ENCODE measurements at places on chromosomes 3 and 15.
A peak's percentile ranks its signal among the peaks of the same experiment; 100 is the strongest.

DNA sequence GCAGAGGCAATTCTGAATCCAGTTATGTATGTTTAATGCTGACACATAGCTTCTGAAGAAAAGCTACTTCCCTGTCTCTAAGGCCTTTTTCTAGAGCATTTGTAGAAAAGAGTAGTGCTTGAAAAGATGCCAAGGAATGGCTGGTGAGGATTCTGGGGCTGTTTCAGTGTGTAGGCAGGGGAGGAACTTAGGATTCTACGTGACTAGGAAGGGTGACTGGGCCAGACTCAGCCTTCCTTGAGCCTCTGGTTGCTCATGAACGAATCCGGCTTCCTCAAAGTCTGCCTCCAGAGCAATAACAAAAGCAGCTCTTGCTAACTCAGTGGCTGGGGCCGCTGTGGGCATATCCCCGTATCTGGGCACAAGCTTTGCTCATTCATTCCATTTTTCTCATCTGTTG lies 104.8 kb upstream of the WNT5A start:
- DNase-seq = no peak

DNA sequence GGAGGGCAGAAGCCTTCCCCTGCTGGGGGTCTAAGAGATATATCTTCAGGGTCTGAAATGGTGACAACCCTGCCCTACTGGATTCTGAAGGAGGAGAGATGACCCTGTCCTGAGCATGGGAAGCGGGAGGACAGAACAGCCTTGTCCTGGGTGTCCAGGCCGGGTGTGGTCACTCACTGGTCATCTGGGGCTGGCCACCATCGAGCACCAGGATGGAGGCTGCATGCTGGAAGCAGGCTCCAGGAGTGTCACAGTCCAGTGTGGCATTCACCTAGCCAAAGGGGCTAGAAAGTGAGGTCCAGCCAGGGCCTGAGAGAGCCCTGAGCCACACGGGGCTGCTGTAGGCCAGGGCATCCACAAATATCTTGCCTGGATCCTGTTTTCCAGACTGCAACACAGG lies 5.2 kb downstream of the CDHR4 start:
- no peak for DNase-seq

GRCh38 chr3:16337856-16338540 lies 73.0 kb downstream of the OXNAD1 start:
- DNase-seq = no peak

DNA sequence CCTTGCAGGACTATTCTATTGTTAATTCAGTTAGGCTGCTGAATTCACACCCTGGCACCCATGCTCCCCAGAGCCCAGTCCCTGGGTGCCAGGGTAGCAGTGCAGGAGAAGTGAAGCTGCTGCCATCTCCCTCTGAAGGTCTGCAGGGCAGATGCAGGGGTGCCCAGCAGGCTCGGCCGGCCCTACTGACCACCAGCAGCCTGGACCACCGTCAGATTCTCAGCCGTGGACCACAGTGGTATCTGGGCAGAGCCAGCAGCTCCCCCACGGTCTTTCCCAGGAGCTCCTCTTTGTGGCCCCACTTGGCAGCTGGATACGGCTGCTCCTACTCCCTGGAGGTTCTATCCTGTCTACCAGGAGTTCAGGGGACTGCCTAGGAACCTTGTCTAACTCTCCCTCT lies 46.8 kb downstream of the ALDH1L1 start:
- DNase-seq = peak; percentile 8

- no peak for DNase-seq
Observed at GRCh38 chr3:27310688-27311087, 58.5 kb downstream of the NEK10 start.

GRCh38 chr3:157094751-157095480 lies 65.0 kb downstream of the CCNL1 start:
- DNase-seq = no peak

GRCh38 chr15:57527382-57528091 lies 64.2 kb upstream of the MYZAP start:
- no peak for DNase-seq

DNA sequence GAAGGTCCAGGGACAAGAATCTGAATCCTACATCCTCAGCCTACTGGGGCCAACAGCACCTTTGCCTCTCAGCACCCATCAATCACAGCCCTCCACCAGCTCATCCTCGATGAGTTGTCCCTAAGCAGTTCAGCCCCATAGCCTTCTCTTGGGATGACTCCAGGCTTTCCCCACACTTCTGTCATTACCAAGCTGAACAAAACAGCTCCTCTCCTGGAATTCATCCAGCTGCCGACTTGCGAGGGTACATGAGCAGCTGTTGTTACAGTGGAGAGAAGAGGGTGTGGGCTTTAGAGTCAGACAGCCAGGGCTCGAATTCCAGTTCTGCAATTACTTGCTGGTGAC lies 69.0 kb upstream of the THBS1 start:
- no peak for DNase-seq

GRCh38 chr3:178181784-178182183 lies 354.5 kb upstream of the KCNMB2 start:
- no peak for DNase-seq

GRCh38 chr15:81229586-81229985 lies 32.9 kb downstream of the IL16 start:
- peak; percentile 84 for DNase-seq

DNA sequence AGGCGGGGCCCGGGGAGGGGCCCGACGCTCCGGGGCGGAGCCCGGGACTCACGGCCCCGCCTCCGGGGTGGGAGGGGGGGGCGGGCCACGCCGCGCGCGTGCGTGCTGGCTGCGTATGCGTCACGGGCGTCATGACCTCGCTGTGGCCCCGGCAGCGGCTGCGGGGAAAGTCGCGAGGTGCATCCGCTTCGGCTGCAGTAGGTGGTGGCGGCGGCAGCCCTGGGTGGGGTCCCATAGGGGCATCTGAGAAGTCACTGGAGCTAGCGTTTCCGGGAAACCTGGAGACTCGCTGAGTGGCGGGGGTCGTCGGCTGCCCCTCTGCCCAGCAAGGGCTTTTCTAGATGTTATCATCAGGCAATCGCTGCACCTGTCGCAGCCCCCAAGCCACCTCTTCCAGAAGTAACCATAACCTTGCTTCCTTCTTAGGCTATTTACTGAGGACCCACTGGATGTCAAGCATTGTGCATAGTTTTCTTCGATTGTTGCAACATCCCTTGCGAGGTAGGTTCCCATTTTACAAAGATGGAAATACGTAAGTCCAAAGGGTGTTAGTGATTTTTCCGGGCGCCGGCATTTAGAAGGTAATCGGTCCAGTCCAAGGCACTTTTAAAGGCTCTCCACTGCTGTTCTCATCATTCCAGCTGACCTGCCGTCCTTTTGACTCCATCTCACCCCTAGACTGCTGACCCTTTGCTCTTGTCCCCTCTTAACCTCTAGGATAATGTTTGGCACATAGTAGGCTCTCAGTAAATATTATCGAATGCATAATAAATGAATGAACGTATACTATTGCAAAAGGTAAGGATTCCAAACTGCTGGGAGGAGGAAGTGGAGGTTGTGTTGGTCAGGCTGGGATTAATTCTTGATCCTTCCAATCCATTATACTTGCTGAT lies at the start of gene GDPGP1:
Gene GDPGP1 (plus strand): TSS at position 114 of the 893 bp plus-strand sequence. CDS start 6,700 bp downstream, outside the sequence.
- no peak for DNase-seq

- DNase-seq = no peak
Observed at GRCh38 chr3:78348664-78349063, 1308.8 kb downstream of the ROBO2 start.

GRCh38 chr3:10315771-10316344 lies 5.1 kb downstream of the SEC13 start:
- DNase-seq = no peak

DNA sequence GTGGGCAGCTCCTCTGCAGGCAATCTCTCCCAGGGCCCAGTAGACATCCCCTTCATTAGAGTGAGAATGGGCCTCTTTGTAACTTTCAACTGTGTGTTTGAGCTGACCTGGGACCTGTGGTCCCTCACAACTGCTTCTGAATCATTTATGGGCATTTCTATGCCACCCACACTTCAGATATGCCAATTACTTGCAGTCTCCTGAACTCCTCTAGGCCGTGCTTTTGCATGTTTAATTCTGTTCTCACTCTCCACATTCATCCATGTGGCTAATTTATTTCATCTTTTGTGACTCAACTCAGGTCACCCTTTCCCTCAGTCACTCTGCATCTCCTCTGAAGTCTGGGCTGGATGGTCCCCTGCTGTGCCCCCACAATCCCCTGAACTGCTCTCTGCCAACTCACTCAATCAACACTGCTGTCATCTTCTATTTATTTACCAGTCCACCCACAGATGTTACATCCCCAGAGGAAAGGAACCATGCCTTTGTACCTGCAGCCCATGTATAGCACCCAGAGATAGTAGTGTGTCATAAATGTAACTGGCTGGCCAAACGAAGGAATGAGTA lies 364.7 kb downstream of the EPHB1 start:
- no peak for DNase-seq

DNA sequence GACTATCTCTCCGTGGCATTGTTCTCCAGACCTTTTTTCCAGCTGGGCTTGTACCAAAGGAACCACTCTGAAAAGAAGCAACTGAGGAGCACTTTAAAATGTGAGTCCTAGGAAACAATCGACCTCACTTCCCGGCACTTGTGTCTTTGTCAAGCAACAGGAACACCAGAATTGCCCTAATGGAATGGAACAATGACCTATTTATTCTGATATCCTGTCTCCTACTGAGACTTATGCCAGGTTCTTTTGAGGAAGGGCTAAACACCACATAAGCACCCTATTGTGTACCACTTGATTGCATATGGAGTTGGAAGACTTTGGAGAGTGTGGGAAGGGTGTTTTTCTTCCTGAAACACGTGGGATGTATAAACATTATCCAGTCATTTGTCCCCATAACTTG lies 56.8 kb upstream of the TGFBR2 start:
- DNase-seq = no peak

- no peak for DNase-seq
Observed at GRCh38 chr3:100761211-100761942, 52.1 kb downstream of the TFG start.

DNA sequence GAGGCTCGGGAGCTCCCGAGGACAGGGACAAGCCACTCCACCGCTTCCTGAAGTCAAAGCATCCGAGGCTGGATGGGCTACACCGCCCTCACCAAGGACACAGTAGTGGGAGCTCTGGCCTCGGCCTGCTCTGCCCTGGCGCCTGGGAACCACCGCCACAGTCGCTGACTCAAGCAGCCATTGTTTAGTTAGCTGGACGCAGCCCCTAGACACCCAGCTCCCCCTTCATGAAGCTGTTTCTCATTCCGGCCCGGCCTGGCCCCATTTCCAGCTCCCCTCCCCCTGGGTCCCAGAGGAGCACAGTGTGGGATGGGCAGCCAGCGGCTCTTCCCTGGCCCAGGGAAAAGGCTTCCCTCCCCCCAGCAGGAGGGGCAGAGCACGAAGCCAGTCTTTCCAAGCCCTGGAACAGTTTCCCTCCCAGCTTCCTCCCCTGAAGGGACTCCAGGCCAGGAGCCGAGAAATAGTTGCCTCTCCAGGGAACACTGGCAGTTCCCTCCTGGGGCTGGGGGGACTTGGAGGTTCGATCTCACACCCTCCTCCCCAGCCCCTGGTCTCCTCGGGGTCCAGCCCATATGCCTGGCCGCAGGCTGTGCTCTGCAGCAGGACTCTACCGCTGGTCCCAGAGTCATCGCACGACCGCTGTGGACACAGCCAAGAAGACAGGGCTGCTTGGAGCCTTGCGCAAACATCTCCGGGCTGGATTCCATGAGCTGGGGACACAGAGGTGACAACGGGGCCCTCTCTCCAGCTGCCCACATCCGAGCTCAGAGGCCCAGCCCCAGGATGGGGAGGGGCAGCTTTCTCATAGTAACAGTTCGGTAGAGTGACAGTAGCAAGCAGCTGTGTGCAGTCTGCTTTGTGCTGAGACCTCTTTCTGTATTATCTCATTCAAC lies 10.0 kb downstream of the PLXND1 start:
- peak; percentile 87 for DNase-seq

GRCh38 chr15:42474827-42475226 lies 16.1 kb downstream of the ZNF106 start:
- no peak for DNase-seq

DNA sequence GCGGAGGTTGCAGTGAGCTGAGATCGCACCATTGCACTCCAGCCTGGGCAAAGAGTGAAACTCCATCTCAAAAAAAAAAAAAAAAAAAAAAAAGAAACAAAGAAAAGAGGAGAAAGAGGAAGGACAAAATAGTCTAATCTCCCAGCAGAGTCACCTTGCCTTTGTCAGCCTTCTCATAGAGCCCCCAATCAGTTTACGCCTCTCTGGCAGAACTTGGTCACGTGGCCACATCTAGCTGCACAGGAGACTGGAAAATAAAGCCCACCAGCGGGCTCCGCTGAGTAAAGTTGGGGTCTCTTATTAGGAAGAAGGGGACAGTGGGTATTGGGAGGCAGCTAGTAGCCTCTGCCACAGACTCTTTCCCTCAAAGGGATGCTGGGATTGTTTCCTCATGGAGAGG lies 41.9 kb downstream of the USP13 start:
- DNase-seq = no peak

- no peak for DNase-seq
Observed at GRCh38 chr15:49320351-49320750, 102.7 kb upstream of the FGF7 start.

DNA sequence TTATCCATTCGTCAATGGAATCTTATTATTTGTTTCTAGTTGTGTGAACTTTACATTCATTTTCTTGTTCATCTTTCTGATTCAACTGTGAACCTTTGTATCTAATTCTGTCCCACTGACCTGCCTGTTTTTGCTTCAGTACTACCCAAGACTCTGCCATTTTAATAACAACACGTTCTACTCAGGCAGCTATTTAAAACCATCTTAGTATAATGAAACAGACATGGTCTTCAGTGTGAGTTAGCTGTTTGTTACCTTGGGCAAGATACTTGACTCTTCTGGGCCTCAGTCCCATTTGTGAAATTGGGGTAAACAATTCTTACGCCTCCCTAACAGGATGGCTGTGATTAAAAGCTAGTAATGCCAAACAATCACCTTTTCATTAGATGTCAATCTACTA lies 1.6 kb downstream of the BTBD1 start:
- DNase-seq = no peak

DNA sequence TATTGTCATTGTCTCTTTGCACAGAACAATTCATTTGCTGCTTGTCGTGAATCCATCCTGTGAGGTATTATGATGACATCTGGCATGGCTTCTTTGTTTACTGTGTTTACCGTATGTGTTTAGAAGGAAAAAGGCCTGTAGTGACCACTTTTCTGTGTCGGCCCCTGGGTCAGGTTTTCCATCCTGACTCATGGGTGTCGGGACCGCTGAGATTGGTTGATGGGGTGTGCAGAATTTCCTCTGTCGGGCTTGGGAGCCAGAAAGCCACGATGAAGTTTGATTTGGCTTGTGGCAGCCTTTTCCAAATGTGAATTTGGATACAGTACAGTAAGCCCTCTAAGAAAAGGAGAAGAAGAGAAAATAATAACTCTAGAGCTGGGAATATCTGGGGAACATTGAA lies 113.5 kb downstream of the FNDC3B start:
- no peak for DNase-seq

GRCh38 chr15:87777054-87777561 lies 479.4 kb downstream of the NTRK3 start:
- DNase-seq = no peak

DNA sequence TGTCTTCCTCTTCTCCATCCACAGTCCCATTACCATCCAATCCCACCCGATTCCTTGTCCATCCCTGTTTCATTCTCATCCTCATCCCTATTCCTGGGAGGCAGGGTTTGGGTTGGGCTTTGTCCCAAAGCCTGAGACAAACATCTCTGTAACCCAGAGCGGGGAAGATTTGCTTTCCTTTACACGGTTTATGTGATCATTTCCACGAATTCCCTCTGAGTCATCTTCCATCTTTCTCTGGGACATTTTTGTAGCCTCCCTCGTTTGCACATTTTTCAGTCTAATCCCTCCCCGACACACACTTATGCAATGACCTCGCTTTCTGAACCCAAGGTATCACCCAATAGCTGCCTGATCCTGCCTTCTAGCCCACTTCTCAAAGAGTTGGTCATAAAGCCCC lies 22.8 kb downstream of the DUOX2 start:
- DNase-seq = no peak

GRCh38 chr3:173650596-173650995 lies 253.1 kb downstream of the NLGN1 start:
- no peak for DNase-seq
